ENCODE measurements at places on chromosomes 12 and 14.

GRCh38 chr14:78022059-78022458 lies 148.1 kb upstream of the NRXN3 start:
- DNase-seq = peak; percentile 35

DNA sequence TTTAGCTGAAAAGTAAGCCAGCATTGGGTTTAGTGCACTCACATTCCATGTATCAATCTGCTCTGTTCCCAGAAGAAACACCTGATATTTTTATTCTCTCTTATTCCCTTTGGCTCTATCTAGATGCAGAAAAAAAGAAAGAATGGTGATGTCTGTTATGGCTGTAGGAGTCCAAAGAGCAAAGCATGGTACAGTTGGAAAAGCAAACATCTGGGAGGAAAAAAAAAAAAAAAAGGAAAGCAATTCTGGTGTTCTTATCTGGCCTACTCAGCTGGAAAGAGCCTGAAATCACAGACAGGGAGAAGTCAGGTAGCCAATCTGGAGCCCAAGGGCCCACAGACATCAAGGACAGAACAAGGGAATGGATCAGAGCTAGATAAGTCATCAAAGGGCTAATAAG lies 293.9 kb downstream of the DUSP6 start:
- no peak for DNase-seq

DNA sequence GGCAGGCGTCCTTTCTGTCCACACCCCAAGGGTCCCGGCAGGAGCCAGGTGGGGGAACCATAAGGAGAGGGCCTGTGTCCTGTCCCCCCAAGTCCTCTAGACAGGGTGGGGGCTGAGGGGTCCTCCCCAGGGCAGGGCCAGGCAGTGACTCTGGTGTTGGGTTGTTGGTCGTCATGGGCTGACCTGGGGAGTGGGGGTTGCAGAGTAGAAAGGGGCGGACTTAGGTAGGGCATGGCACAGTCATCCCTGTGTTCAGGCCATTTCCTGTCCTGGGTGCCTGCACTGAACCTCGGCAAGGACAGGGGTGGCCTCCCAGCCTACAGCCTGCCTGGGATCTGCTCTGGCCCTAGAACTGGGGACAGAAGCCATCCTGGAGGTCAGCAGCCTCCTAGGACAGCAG lies 356.2 kb downstream of the TMEM121 start:
- DNase-seq = no peak

GRCh38 chr14:61454545-61454944 lies 133.2 kb downstream of the PRKCH start:
- no peak for DNase-seq

DNA sequence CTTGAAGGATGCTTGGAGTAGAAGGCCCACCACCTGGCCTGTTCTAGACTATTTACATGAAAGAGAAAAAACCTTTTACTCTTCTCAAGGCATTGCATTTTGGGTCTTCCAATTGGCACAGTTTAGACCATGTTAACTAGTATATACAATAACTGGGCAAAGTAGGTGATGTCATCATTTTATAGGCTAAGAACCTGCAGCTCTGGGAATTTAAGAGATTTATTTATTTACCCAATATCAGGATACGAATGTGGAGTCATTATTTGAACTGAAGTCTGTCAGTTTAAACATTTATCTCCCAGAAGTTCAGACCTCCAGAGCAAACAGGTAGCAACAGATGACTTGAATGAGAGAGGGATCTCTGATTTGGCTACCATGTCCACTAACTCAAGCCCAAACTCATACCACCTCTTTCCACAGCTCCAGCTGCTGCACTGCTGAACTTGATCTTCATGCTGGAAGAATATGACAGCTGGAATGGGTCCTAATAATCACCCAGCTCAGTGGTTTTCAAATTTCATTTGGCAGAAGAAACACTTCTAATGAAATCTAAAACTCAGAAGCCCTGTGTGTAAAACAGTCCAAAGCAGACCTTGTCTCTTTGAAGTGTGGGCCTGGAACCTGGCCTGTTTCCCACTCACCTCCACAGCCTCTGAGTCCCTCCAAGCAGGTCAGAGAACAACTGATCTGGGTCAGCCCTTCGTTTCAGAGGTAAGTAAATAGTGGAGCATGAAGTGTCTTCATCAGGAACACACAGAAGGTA lies 179.2 kb downstream of the EMP1 start:
- no peak for DNase-seq
